Immature natural killer cell (primary cell): ENCODE measurements at places on chromosomes 6 and 20.

- DNase-seq: no peak
Measured at GRCh38 chr6:163532526-163533078, 118.1 kb downstream of the QKI start.

DNA sequence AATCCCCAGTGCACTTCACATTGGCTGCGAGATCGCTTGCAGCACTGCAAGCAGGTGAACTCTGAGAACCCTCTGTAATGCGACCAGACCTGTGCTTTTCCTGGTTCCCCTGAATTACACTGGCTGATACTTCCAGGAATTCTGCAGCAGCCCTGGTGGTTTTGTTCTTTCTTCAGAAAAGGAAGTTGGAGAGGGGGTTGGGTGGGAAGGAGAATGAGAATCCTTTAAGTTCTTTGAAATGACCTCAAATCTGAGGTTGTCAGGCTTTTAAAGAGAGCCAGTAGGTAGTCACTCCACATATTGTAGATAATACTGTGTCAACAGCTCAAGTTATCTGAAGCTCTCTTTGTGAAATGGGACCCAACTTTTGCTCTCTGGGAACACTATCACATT lies 62.4 kb downstream of the GCNT2 start:
- no peak for DNase-seq

- no peak for DNase-seq
Measured at GRCh38 chr6:134250776-134251175, 67.1 kb downstream of the SGK1 start.

GRCh38 chr6:111552958-111553357 lies 52.7 kb downstream of the TRAF3IP2 start:
- DNase-seq: no peak

DNA sequence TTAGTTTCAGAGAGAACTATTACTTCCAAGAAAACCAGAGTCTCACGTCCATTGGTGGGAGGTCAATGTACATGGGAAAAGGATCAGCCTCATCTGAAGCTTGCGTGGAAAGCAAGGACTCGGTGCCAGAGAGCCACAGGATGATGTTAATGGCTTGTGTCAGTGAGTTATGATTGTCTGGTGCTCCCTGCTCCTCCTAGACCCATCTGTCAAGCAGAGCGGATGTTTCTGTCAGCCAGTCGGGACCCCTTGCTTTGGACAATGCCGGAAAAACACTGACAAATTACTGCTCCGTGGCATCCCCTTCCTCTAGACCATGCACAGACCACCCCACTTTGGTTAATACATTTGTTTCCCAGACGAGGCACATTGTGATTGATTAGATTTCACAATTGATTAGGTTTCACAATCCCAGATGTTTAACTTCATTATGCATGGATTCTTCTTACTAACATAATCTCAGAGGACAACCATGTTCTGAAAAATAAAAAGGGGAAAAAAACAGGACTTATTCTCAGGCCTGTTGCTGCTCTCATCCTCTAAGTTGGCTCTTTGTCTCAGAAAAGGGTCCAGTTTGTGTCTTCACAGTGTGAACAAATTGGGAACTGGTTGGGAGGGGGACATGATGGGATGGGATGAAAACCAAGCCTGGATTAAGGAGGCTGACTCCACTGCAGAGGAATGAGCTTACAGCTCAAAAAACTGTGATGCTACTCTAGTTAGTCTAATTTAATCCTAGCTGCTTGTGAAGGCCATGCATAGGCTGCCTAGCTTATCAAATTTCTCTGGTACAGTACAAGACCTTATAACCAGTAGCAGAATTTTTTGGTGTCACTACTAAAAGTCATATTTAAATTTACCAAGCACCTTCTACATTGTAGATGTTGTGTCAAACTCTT lies 51.9 kb downstream of the UNC5CL start:
- DNase-seq: no peak

- no peak for DNase-seq
Measured at GRCh38 chr20:52677216-52677615, 294.9 kb upstream of the TSHZ2 start.

- DNase-seq: no peak
Measured at GRCh38 chr20:32808438-32808837, 11.3 kb upstream of the MAPRE1 start.

DNA sequence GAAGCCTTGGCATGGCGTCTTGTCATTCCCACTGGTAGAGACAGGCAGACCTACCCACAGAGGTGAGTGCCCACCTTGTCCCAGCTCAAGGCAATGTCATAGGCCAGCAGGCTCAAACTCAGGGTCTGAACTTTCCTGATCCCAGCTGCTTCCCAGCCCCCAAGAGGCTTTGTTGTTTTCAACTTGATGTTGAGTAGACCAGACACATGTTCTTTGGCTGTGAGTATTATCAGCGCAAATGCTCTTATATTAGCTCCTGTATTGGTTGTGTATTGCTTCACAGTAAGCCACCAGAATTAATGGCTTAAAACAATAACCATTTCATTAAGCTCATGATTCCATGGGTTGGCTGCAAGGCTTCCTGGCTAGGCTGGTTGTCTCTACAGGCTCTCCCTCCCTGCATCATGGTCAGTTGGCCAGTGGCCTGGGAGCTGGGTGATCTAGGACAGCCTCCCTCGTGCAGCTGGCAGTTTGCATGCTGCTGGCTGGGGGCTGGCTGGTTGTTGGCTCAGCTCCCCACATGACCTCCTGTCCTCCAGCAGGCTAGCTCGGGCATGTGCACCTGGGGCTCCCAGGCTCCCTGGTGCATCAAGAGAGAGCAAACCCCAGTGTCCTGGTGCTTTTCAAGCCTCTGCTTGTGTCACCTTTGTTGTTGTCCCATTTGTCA lies 21.6 kb downstream of the TOX2 start:
- DNase-seq: no peak

DNA sequence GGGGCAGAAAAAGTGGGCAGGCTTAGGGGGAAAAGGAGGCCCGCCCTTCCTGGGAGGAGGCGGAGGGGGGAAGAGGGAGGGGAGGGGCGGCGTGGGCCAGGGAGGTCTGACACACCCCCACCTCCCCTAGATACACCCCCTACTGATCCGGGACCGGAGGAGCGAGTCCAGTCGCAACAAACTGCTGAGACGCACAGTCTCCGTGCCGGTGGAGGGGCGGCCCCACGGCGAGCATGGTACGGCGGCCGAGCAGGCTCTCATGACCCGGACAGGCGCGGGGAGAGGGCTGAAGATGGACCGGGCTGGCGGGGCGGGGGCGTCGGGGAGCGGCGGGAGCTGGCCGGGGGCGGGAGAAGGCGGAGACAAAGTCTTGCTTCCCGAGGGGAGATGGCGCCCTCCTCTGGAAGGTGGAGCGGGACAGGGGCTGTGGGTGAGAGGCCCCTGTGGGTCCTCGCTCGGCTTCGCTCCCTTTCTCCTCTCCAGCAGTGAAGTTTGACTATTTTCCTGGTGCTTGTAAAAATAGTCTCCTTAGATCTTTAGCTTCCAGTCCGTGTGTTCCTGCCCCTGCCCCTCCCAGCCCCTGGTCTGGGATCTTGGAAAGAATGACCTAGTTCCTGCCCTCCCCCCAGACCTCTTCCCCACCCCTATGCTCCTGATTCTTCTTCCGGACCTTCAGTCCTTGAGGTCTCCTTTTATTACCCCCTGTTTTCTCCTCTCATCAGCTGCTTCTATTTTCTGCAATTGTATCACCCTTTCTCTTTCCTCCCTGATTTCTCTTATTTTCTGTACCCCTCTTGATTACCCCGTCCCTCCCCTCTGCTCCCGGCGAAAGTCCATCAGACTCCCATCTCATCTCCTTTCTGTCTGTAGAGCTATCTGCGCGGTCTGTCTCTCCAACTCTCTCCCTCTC lies 6.1 kb downstream of the SYNGAP1 start:
- peak; percentile 77 for DNase-seq

- no peak for DNase-seq
Measured at GRCh38 chr6:22666586-22666985, 97.2 kb downstream of the HDGFL1 start.

DNA sequence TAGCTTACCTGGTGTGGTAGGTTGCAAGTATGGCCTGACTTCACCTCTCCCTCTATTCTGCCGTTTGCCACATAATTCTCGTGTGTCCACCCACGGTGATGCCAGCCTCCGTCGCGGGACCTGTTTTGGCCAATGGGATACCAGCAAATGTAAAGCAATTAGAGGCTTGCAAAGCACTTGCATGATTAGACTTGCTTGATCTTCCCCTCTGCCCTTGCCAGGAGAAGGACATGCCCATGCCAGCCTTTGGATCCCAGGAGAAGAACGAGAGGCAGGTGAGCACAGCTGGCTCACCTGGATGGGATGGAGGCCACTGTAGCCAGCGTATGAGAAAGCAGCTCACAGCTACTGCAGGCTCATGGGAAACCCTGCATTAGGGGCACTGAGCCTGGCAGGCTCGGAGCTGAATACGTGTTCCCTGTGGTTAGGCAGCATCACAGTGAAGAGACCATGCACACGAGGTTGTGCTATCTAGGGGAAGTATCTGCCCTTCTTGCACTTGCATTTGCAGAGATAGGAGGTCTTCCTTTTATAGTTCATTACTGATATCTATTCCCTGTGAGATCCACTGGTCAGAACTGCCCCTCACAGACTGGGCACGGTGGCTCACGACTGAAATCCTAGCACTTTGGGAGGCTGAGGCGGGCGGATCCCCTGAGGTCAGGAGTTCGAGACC lies 62.4 kb downstream of the TMEM242 start:
- no peak for DNase-seq

GRCh38 chr20:54844346-54844745 lies 369.0 kb downstream of the DOK5 start:
- DNase-seq: no peak

GRCh38 chr20:9081423-9081966 lies 12.6 kb downstream of the PLCB4 start:
- no peak for DNase-seq

DNA sequence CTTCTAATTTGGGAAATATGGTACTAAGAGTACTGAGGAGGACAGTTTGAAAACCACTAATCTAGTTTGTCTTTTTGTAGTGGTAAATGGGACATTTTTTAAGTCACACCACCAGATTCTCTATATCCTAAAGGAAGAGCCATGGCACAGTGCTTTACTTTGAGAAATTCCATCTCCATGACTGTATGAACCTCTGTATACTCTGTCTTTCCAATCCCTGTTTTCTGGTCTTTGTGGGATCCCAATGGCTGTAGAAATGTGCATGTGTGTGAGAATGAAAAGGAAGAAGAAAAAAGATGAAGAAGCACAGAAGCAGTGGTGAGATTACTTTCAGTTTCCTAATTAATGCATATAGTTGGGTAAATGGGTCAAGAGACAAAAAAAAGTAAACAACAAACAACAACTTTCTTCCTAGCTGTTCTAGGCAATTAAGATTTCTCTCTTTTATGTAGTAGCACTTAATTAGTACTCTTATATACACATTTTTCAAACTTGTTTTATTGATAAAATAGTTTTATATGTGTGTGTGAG lies 141.2 kb upstream of the HCRTR2 start:
- DNase-seq: peak; percentile 17

DNA sequence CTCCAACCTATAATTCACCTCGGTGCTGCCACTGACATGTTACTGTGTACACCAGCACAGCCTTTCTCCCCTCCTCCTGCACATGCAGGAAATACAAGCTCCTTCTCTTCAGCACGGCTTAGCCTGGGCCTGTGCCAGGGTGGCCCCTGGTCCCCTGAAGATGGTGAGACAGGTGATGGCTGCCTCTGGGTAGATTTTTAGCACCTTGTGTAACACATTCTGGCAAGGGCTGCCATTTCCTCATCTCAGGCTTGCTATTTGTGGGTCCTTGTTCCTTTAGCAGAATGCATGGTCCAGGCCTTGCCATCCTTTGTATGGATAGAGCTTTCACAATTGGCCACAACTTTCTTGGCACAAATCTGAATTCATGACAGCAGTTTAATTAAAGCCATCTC lies 151.3 kb downstream of the CDC5L start:
- DNase-seq: no peak

- no peak for DNase-seq
Measured at GRCh38 chr20:63577317-63577894, 3.4 kb upstream of the HELZ2 start.

- no peak for DNase-seq
Measured at GRCh38 chr6:87722540-87723169, 20.6 kb upstream of the AKIRIN2 start.

- DNase-seq: peak; percentile 78
Measured at GRCh38 chr20:35954907-35955251, 577 bp upstream of the SCAND1 start.

GRCh38 chr6:21663966-21664313 lies 70.4 kb downstream of the SOX4 start:
- no peak for DNase-seq

DNA sequence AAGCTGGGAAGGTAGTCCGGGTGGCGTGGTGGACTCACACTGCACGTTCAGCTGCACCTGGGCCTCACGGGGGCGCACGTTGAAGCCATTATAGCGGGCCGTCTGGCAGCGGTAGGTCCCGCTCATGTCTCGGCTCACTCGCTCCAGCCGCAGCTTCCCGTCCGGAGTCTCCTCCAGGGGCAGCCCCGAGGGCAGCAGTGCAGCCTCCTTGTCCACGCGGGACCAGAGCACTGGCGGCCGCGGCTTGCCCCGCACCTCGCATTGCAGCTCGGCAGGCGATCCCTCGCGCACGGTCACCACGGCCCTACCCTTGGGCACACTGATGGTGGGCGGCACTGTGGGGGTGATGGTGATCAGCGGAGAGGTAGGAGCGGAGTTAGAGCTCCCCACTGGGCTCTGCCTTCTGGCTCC lies 47.6 kb downstream of the MDGA1 start:
- no peak for DNase-seq

- no peak for DNase-seq
Measured at GRCh38 chr6:97917369-97917768, 634.4 kb upstream of the MMS22L start.

DNA sequence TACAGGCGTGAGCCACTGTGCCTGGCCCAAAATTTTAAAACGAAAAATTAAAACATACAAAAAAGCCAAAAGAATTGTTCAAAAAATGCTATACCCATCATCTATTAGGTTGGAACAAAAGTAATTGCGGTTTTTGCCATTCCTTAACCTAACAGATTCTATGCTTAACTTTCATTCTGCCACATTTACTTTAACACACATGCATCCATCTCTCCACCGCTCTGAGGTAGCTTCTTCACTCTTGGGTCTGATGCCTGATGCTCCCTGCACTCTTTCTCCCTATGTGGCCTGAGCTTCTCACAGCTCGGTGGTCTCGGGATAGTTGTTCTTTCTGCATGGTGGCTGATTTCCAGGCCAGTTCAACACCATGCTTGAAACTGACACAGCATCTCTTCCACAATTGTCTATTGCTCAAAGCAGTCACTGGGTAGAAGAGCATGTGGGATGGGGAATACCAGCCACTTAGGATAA lies 4.7 kb upstream of the MANBAL start:
- DNase-seq: no peak

DNA sequence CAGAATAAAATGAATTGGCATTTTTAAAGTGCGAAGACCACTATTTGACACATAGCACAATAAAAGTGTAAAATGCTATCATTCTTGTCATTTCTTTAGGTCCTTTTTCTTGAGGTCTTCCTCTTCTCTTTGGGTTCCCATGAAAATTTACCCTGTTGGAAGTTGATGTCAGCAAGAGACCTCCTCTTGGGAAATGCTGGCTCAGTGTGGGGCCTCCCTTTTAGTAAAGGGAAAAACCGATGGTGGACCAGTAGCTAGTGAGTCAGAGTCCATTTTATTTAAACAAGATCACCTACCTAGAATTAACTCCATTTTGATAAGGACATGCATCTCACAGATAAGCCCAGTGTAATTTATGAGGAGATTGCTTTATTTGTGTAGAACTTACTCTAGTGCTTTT lies 37.7 kb upstream of the HLA-C start:
- DNase-seq: no peak
